CD4-positive, alpha-beta memory T cell (primary cell): ENCODE measurements at places on chromosomes 5 and 9. TPM values are rescaled to one million over a fixed set of nuclear protein-coding genes. Genes with fewer than 3 reads are reported as not detected.

CLIC3 gene
- 3.7 TPM for total RNA-seq

DNA sequence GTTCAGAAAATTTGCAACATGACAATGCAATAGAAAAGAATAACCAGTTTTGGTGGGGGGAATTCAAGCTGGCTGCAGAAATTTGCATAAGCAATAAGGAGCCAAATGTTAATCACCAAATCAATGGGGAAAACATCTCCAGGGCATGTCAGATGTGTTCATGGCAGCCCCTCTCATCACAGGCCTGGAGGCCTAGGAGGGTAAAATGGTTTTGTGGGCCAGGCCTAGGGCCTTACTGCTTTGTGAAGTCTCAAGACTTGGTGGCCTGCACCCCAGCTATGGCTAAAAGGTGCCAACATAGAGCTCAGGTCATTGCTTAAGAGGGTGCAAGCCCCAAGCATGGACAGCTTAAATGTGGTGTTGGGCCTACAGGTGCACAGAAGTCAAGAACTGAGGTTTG, 29.7 kb upstream of the SLC36A1 start:
- no peaks in the 10 kb centered on the region for H3K36me3 ChIP-seq
- no peak for DNase-seq
- no peak overlapping the region for H3K27ac ChIP-seq
- H3K27me3 ChIP-seq = no peaks in the 10 kb centered on the region
- H3K4me1 ChIP-seq = no peaks in the 10 kb centered on the region

C8G gene
- total RNA-seq = 2.2 TPM

GRCh38 chr9:98529841-98530240, 178.9 kb downstream of the GABBR2 start:
- H3K4me1 ChIP-seq = no peaks in the 10 kb centered on the region
- no peaks in the 10 kb centered on the region for H3K27me3 ChIP-seq
- no peak for DNase-seq
- H3K4me3 ChIP-seq = no peak overlapping the region
- no peaks in the 10 kb centered on the region for H3K36me3 ChIP-seq

- H3K27ac ChIP-seq = no peak overlapping the region
- no peaks in the 10 kb centered on the region for H3K4me1 ChIP-seq
- H3K36me3 ChIP-seq = no peaks in the 10 kb centered on the region
- no peak for DNase-seq
Observed at GRCh38 chr9:9173264-9173663, 1373.7 kb upstream of the DMAC1 start.
